ENCODE measurements at places on chromosomes 16 and 17.

GRCh38 chr17:17375841-17376240 lies 72.7 kb downstream of the NT5M start:
- DNase-seq, result no peak

DNA sequence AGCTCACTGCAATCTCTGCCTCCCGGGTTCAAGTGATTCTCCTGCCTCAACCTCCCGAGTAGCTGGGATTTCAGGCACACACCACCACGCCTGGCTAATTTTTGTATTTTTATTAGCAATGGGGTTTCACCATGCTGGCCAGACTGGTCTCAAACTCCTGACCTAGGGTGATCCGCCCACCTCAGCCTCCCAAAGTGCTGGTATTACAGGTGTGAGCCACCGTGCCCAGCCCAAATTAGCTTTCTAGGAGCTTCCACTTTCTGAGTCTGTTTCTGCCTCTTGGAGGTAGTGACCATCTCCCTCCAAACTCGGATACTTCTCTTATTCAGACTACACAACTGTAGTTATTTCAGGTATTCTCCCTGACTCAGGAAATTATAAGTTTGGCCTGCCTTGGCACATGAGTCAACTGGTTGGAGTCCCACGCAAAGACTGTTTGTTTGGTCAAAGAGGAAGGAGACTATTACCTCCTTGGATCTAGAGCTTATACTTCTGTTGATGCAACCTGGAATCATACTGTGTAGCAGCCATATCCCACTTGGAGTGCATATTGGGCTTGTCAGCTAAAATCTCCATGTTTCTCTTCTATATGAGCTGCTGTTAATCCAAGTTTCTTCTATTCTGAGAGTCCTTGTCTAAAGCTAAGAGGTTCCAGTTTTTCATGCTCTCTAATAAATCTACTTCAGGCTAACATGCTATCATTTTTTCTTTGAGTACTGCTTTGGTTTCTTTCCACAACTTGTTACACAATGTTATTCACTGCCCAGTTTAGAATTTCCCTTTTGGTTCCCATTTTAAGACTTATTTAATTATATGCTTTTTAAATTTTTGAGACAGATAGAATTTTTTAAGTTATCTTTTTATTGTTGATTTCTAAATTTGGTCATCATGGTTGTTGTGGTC lies 7.5 kb downstream of the IL4R start:
- no peak for DNase-seq

DNA sequence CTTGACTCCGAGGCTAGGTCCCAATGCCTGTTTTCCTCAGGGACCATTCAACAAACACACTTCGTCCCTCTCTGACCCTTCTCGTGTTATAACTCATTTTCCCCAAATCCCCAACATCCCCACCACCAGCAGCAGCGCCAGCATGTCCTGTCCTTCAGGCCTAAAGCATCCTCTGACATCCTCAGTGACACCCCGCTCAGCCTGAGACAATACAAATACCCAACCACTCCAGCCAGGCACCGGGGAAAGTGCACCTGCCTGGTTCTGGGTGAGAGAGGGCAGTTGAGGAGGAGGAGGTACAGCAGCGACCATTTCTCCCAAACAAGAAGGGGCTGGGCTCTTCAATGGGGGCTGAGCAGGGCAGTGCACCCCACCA lies 4.7 kb downstream of the MNT start:
- no peak for DNase-seq

GRCh38 chr17:27348196-27348595 lies 54.3 kb downstream of the WSB1 start:
- DNase-seq, result no peak

DNA sequence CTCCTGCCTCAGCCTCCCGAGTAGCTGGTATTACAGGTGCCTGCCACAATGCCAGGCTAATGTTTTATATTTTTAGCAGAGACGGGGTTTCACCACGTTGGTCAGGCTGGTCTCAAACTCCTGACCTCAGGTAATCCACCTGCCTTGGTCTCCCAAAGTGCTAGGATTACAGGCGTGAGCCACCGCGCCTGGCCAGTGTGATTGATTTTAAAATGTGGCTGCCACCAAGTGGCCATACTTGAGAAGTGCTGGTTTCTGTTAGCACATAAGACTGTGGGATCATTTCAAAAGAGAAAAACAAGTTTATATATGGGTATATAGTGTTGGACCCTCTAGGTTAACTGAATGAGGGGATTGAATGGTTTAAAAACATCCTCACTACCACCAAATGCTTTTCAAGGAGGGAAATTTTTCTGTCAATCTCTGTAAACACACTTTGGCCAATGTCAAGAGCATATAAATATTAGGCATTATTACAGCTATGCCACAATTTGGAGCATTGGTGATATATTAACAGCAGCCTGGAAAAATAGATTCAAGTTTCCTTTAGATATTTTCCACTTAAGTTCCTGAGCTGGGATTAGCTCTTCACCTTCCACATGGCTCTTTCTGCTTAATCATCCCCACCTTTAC lies 13.5 kb upstream of the DHRS13 start:
- DNase-seq, result no peak

DNA sequence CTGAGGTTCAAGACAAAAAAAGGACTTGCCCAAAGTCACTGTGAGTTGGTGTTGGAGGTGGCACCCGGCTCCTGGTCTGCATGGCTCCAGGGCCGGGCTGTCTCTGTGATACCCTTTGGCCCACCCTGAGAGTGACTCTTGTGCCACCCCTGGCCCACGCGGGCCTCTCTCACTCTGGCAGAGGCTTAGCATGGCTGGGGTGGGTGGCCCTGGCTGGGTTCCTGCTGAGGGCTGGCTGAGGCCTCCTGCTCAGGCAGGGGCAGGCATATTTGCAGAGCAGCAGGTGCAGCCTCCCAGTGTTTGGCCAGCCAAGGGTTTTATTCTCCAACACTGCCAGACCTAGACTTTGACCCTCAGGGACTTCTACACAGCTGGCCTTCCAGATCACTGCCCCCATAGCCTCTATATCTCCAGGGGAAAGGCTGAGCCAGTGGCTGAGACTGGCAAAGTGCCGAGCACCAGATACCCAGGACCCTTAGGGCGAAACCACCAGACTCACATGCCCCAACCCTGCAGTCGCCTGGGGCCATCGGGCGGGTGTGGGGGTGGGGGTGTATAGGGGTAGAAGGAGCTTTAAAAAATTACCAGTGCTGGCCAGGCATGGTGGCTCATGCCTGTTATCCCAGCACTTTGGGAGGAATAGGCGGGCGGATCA lies 21.5 kb upstream of the ADGRG1 start:
- DNase-seq, result no peak

DNA sequence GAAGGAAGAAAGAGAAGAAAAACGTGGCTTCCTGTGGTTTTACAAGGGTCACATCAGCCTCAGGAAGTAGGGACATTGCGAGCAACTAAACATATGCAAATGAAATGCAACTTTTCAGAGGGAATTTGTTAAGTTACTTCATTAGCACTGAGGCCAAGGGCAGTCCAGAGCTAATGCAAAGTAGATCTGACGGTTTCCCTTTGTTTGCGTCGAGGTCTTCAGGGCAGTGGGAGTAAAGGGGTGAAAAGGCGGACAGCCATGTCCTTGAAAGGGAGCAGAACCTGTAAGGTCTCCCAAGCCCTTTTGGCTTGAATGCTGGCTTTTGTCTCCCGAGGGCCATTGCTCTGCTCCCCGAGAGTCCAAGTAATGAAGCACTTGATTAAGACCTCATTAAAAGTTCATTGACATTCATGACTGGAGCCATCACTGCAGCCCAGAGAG lies 85.0 kb downstream of the PMP22 start:
- DNase-seq, result no peak

GRCh38 chr17:42917236-42917603 lies 16.6 kb downstream of the G6PC1 start:
- no peak for DNase-seq

DNA sequence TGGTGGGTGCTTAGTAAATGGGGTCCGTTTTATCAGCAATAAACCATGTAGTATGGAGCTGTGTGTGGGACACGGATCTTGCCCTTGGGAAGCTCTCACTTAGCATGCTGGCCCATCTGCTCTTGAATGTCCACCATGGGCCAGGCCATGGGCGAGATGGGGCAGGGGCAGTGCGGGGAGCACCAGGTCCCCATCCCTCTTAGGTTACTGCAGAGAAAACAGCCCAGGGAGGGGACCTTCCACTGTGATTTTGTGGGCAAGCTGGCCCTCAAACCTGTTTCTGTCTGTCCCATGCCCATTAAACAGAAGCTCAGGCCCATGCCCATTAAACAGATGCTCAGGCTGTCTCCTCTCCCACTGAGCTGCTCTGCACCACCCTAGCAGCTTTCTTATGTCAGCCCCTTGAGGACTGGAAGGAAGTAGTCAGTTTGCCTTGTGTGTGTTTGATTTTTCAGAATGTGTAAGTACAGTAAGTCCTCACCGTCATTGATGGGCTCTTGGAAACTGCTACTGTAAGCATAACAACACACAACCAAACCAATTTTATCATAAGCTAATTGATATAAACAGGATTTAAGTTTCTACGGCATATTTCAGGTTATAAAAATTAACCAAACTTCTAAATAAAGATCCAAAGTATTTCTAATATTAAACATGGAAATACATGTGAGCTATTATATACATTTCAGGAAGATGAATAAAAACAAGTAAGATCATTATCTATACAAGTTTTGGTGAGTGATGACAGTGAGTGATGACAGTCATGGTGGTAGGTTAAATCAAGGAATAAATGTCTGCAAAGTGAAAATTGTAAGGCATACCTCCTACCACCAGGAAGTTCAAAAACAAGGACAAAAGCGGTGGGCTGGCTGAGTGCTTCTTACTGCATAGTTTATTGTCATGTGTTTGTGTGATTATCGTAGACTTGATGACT lies 11.5 kb downstream of the MPRIP start:
- no peak for DNase-seq

GRCh38 chr16:21611556-21612384 lies 12.4 kb downstream of the METTL9 start:
- DNase-seq, result no peak

- no peak for DNase-seq
Measured at GRCh38 chr17:52606590-52606989, 448.1 kb upstream of the CA10 start.

DNA sequence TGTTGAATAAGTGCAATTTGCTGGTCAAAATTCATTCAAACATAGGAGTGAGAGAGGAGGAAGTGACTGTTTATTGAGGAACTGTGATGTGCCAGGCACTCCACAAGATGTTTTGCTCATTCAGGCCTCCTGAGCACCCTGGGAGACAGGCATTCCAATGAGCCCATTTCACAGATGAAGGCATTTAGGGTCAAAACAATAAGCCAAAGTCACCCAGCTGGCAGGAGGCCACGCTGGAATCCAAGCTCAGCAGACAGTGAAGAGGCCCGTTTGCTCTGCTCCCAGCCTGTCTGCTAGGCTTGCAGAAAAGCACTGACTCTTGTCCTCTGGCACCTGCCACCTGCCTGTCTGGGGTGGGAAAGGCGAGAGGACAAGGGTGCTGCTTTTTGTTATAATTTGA lies 10.1 kb upstream of the SLC25A39 start:
- DNase-seq, result no peak

- peak; percentile 12 for DNase-seq
Measured at GRCh38 chr16:50602531-50603205, 54.5 kb downstream of the NKD1 start.

- no peak for DNase-seq
Measured at GRCh38 chr17:42198897-42199296, 4.6 kb upstream of the GHDC start.

GRCh38 chr17:45975640-45976295 lies 23.3 kb upstream of the STH start:
- no peak for DNase-seq

DNA sequence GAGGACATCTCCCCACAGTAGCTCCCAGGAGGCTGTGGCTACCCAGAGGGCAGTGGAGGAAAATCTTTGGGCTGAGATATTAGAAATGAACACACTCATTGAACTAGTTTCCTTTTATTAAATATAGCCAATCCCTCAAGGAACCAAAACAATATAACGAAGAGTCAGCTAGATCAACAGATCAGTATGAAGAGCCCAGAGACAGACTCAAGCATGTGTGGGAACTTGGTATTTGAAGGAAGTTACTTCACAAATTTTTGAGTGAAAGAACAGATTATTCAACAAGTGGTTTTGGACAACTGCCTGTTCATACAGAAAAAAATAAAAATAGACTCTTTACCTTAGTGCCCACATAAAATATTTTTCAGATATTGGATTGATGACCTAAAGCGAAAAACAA lies 183.6 kb upstream of the PMFBP1 start:
- DNase-seq, result no peak

GRCh38 chr16:12063435-12063834 lies 86.9 kb downstream of the SNX29 start:
- no peak for DNase-seq

DNA sequence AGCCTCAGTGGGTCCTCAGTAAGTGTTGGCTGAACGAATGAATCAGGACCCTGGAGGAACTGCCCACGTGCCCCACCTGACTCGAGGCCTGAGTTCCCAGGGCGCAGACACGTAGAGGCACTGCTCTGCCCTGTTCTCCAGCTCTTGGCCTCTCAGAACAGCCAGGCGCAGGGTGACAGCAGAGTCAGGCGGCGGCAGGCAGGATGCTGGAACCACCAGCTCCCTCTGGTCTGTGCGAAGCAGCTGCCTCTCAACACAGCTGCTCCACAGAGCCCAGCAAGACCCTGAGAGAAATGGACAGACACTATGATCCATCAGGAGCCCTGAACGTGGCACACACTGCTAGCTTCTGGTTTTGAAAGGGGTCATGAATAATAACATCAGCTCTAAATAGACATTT lies 53.1 kb upstream of the BCO1 start:
- no peak for DNase-seq

DNA sequence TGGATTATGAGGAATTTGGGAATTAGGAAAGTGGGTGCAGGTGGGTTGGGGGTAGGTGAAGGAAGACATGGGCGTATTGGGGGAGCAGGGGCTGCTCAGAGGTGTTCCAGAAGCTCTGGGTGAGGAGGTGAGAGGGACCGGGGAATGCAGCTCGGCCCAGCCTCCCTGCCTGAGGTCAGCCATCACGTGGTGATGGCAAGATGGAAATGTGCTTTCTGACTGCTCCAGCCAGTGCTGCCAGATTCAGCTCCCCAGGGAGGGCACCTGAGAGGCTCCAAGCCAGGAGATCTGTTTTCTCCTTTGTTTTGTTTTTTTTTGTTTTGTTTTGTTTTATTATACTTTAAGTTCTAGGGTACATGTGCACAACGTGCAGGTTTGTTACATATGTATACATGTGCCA lies 35.2 kb upstream of the STH start:
- no peak for DNase-seq

DNA sequence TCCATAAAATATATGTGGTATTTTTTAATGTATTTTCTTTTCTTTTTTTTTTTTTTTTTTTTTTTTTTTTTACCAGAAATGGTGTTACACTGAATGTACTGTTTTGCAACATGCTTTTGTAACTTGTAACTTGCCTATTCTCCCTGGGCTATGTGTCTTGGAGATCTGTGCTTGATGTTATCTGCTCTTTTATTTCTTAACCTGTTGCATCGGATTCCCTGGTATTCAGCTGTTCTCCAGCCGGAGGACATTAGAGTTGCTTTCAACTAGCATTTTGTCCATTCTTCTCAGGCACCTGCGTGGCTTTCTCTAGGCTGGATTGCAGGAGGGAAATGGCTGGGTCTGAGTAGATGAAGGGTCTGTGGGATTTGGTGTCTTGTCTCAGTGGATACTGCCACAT lies 47.4 kb downstream of the KATNIP start:
- DNase-seq, result no peak

GRCh38 chr17:60823515-60823914 lies 145.9 kb downstream of the BCAS3 start:
- no peak for DNase-seq

- DNase-seq, result no peak
Measured at GRCh38 chr16:31224092-31224955, 7.4 kb upstream of the PYDC1 start.

- DNase-seq, result no peak
Measured at GRCh38 chr17:19464031-19465026, 53.3 kb downstream of the RNF112 start.
